ENCODE measurements at places on chromosomes 4 and X. TPM values are rescaled to one million over a fixed set of nuclear protein-coding genes. Genes with fewer than 3 reads are reported as not detected.

Gene TMPRSS11D
- not detected for total RNA-seq

GRCh38 chrX:13888284-13888683 is 71.4 kb upstream of the GPM6B start:
- no peak for DNase-seq

DNA sequence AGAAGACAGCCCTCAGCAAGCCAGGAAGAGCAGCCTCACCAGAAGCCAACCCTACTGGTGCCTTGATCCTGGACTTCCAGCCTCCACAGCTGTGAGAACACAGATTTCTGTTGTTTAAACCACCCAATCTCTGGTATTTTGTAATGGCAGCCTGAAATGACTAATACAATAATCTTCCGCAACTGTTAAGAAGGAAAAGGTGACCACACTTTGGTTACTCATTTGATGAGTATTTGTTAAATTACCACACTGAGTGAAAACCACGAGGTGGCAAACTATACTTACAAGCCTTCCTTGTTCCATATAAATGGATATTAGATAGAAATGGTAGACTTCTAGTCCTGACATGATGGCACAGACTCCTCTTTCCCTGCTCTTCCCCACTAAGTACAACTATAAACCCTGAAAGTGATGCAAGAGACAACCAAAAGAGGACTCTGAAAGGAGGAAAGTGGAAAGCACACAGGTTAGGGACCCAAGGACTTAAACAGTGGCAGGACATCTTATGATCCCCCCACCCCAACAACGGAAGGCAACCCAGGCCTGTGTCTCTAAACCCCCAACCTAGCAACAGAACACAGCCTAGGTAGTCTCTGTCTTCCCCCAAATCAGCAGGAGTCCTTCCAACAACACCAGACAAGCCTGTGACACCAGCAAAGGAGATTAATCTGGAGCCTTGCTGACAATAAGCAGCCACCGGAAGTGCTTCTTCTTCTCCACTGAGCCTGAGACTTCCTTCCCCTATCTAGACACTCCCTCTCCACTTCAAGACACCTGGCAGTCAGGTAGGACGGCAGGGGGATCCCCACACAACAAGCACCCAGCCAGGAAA is 12.3 kb downstream of the ZNF182 start:
- no peak for DNase-seq

GRCh38 chrX:11105080-11105479 is 6.1 kb upstream of the HCCS start:
- no peak for DNase-seq

DNA sequence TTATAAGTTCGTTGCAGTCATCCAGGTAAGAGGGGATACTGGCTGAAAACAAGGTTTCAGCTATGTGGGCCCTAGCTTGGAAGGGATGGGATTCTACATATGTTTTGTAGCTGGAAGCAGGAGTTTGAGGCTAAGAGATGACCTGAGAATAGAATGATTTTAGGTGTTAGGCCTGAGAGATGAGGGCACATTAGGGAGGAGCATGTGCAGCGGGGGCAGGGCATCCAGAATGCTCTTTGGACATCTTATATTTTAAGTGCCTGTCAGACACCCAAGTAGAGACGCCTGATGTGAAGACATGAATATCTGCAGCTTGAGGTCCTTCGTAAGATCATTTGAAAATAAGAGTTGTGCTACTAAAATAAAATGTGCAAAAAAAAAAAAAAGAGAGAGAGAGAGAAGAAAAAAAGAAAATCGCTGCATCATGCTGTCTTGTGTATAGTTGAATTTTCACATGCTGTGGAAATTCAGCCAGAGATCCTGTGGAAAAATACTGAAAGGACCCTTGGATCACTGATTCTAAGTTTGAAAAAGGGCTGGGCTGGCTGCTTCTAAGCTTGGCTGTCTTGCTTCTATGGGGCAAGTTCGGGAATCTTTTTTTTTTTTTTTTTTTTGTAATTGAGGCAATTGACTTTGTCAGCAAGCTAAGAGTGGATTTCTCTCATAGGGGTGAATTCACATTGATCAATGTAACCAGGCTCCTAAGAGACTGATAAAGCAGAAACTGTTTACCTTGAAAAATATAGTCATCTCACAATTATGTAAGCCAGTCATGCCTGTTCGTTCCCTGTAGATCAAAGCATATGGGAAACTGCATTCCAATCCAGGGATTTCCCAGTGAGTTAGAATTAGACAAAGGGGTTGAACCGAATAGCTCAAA is 341.0 kb upstream of the GATB start:
- DNase-seq, result no peak

GRCh38 chr4:116870686-116871085 is 214.7 kb downstream of the TRAM1L1 start:
- no peak for DNase-seq

Measured in left ventricle myocardium inferior (tissue), 1 donor.